ENCODE measurements at places on chromosomes 16 and 17. TPM values are rescaled to one million over a fixed set of nuclear protein-coding genes. Genes with fewer than 3 reads are reported as not detected.
A peak's percentile ranks its signal among the peaks of the same experiment; 100 is the strongest.

DNA sequence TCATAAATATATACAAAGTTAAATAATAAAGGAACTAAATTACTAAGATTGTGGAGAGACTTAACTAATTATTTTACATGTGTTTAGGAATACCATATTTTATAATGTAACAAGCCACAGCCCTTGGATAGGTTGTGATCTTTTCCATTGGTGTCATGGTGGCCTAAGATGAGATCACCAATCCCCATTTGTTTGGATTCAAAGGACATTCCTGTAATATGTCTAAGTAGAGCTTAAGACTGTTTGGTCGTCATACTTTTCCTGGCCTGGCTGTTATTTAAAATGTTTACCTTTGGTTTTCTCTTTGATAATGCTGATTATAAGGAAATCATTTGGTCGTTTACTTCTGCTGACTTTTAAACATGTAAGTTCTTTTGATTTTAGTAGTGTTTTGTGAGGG lies 118.1 kb downstream of the NLK start:
- DNase-seq: no peak

Gene CACNA1G
- total RNA-seq: 1.7 TPM

- no peak for DNase-seq
These were observed 207.8 kb downstream of the SHISA9 start for GRCh38 chr16:13109171-13109570.

DNA sequence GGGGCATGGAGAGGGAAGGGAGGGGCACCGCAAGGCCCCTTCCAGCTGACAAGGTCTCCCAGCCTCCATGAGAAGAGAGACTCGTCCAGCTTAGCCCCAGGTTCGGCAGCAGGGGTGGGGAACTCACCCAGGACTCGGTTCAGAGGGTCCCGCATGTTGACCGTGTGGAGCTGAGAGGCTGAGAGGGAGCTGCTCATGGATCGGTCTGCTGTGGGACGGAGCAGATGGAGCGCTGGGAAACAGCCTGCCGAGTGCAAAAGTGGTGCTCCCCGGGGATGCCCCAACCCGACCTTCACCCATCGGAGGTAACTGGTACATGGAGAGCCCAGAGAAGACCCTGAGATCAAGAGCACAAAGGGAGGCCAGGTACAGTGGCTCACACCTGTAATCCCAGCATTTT lies 4.9 kb downstream of the CSF3 start:
- no peak for DNase-seq

- no peak for DNase-seq
These were observed 164.7 kb downstream of the MSI2 start for GRCh38 chr17:57420734-57421717.

DNA sequence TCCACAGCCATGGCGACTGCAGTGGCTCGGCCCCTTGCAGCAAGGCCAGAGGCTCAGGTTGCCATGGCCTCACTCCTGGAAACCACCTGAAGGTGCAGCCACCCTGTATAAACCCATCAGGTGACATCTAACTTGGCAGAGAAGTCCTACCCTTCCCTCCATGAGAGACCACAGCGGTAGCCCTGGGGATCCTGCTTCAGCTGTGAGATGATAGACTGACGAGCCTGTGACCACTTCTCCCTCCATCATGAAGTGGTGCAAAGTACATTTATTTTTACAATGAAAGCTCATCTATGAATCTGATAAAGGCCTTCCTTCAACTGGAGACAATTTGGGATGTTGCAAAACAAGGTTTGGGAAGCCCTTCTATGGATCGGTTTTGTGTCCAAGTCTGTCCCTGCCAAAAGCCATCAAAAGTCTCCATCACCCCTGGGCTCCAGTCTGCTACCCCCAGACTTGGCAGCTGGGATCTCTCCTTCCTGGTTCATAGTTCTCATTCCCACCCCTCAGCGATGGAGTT lies 1.8 kb downstream of the ZACN start:
- DNase-seq: no peak

DNA sequence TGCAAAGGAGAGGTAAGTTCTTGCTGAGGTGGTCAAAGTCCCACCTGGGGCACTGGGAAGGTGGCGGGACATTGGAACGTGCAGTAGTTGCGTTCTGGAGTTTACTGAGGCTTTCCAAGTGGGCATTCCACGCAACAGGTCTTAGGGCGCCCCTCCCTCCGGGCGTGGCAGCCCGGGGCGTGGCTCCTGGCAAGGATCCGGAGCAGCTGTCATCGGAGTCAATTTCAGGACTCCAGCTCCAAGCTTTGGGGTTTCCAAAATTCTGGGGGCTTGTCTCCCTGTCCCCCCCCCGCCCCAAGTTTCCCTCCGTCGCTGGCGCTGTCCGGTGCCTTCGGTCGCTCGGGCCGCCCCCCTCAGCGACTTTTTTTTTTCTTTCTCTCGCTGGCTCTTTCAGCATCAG lies 43.1 kb upstream of the AMZ2 start:
- no peak for DNase-seq

GRCh38 chr17:47789611-47790561 lies 31.7 kb downstream of the OSBPL7 start:
- peak; percentile 35 for DNase-seq

Gene TP53TG3F
- not detected for total RNA-seq

Gene LDHD
- total RNA-seq: 0.10 TPM

GRCh38 chr17:40522961-40523310 lies 21.5 kb upstream of the TNS4 start:
- no peak for DNase-seq

GRCh38 chr16:30474074-30474452 lies 1.5 kb downstream of the ITGAL start:
- no peak for DNase-seq

Data from H4 (cell line).